Upper lobe of right lung (tissue), 1 donor: ENCODE measurements at places on chromosomes 3 and 15.

- H3K36me3 ChIP-seq, result no peaks in the 10 kb centered on the region
- H3K27ac ChIP-seq, result no peak overlapping the region
- H3K27me3 ChIP-seq, result no peaks in the 10 kb centered on the region
- no peaks in the 10 kb centered on the region for H3K4me1 ChIP-seq
Observed at GRCh38 chr3:157844216-157844615, 262.0 kb downstream of the SHOX2 start.

- H3K27me3 ChIP-seq, result peaks cover 10% of the 10 kb centered on the region
- peaks cover 21% of the 10 kb centered on the region for H3K4me1 ChIP-seq
- no peaks in the 10 kb centered on the region for H3K36me3 ChIP-seq
- no peak overlapping the region for H3K4me3 ChIP-seq
Observed at GRCh38 chr3:45140141-45140769, 5.9 kb downstream of the CDCP1 start.

GRCh38 chr3:181701096-181701495, 10.6 kb upstream of the SOX2 start:
- H3K4me3 ChIP-seq, result no peak overlapping the region
- no peak overlapping the region for H3K27ac ChIP-seq
- peaks cover 9% of the 10 kb centered on the region for H3K4me1 ChIP-seq
- H3K36me3 ChIP-seq, result no peaks in the 10 kb centered on the region

- no peaks in the 10 kb centered on the region for H3K36me3 ChIP-seq
- no peaks in the 10 kb centered on the region for H3K4me1 ChIP-seq
- no peaks in the 10 kb centered on the region for H3K27me3 ChIP-seq
- H3K27ac ChIP-seq, result no peak overlapping the region
Observed at GRCh38 chr3:100518244-100518643, 25.8 kb downstream of the TMEM45A start.
